ENCODE measurements at places on chromosomes 11 and 22. TPM values are rescaled to one million over a fixed set of nuclear protein-coding genes. Genes with fewer than 3 reads are reported as not detected.

Gene KCNC1
- 0.05 TPM for total RNA-seq

Gene MOGAT2
- total RNA-seq: not detected

Gene MMP27
- not detected for total RNA-seq

Gene SLC6A5
- total RNA-seq: not detected

Gene TRPT1
- 26.0 TPM for total RNA-seq

Gene FAM227A
- 0.46 TPM for total RNA-seq

Gene PGA5
- total RNA-seq: not detected

Gene PTS
- total RNA-seq: 32.2 TPM

Gene SCO2
- 9.9 TPM for total RNA-seq

Gene SBF2
- total RNA-seq: 12.4 TPM

Gene TMEM86A
- total RNA-seq: 0.21 TPM

Gene TSSK2
- total RNA-seq: not detected

Gene SGSM1
- total RNA-seq: 0.64 TPM

Gene GAL3ST3
- not detected for total RNA-seq

Gene ASRGL1
- total RNA-seq: 13.0 TPM

Gene IGLL1
- total RNA-seq: not detected

Gene APOA1
- total RNA-seq: 0.16 TPM

Gene CSNK1E
- 106 TPM for total RNA-seq

Gene RFPL1
- total RNA-seq: not detected

Gene MUC5AC
- 2.3 TPM for total RNA-seq

Gene FAM89B
- 51.7 TPM for total RNA-seq

Gene ISX
- total RNA-seq: not detected

Gene KRTAP5-10
- total RNA-seq: not detected

Gene YPEL1
- total RNA-seq: 0.23 TPM

Gene OR51B2
- total RNA-seq: not detected

Gene CCDC34
- 29.5 TPM for total RNA-seq

Gene RCN1
- total RNA-seq: 187 TPM

Gene HEPACAM
- not detected for total RNA-seq

Gene GRK3
- 3.6 TPM for total RNA-seq

Gene KRTAP5-1
- not detected for total RNA-seq

Gene BRMS1
- 95.6 TPM for total RNA-seq

Gene VPREB1
- not detected for total RNA-seq

Gene MRGPRX3
- not detected for total RNA-seq

Gene TRIM48
- total RNA-seq: not detected

Gene ZP1
- total RNA-seq: 0.09 TPM

Gene APOL3
- total RNA-seq: 0.10 TPM

Data from A549 treated with CORT108297 at 1 μM for 4 hours (cell line).